SW 1271 (cell line): ENCODE measurements at places on chromosomes 7 and 10.

DNA sequence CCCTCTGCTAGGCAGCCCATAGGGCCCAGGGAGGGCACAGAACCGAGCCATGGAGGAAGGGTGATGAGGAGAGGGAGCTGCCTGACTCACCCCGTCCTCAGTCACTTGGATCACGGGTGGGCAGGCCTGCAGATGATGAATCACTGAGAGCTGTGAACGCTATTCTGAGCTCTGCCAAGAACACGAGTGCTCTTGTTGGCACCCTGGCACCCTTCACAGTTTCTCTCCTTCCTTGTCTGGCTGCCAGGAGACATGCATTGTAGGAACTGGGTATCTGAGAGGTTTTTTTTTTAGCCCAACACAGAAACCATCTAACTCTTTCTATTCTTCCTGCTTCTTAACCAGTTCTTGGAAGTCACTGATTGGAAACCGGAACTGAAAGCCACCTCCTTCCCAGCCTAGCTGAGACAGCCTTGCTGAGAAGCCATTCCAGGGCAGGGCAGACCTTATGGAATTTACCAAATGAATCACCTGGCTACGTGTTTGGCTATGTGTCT is 82.1 kb downstream of the SLC37A3 start:
- no peak for DNase-seq

DNA sequence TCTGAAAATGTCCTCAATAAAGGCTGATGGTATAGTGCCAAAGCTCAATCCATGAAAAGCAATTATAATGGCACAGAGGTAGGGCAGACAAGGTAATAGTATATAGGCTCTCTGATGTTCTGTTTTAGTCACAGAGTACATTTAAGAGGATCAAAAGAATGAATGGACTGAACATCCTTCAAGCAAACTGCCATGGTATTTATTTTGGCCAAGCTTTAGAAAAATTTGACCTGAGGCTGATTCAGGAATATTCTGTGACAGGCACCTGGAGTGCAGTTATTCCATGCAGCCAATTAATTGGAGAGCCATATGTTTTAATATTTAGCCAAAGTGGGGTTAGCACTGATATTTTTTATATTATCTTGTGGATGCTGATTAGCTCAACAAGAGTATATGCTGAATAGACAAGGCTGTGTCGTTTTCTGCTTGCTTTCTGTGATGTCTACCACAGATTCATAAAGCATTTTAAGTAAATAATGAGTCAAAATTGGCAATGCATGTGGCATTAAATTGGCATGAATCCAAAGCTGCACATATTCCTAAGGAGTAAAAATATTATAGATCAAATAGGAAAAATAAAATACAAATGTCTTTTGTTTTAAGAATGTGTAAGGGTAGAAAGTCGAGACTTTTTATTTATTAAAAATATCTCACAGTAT is 177.4 kb downstream of the PCLO start:
- DNase-seq = no peak

- no peak for DNase-seq
Measured at GRCh38 chr7:148863324-148863723, 20.8 kb downstream of the EZH2 start.

DNA sequence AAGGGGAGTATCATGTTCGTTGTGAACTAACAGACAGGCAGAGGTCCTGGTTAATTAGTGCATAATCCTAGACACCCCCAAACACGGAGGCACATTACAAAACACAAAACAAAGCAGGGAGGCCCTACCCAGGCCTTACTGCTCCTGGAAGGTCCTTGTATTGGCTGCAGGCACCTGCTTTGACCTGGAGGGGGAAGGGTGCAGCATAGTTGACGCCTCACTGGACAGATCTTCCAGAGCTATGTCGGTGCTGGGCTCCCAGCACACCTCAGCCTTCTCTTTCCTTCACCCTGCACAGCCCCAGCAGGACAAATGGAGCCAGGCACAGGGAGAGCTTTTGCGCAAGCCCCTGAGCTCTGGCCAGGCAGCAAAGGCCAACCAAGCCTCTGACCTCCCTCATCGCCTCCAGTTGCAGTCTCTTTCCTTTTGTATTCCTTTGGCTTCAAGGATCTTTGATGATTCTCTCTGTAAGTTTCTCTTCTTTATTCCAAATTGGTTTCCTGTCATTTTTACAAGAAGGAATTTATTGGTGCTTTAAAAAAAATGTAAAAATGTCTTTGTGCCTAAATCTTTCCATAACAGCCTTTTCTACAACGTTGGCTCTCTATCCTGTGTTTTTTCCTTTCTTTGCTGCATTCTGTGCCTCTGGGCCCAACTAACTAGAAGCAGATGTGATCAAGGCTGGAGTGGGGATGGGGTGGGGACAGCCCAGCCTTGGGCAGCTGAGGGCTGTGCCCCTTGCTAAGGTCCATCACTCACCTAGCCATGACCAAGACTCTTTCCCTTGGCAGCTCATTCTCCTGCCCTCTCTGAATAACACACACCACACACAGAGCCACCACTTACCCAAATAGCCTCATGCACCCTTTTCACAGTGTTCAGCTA is 317.1 kb upstream of the NPVF start:
- DNase-seq = no peak

DNA sequence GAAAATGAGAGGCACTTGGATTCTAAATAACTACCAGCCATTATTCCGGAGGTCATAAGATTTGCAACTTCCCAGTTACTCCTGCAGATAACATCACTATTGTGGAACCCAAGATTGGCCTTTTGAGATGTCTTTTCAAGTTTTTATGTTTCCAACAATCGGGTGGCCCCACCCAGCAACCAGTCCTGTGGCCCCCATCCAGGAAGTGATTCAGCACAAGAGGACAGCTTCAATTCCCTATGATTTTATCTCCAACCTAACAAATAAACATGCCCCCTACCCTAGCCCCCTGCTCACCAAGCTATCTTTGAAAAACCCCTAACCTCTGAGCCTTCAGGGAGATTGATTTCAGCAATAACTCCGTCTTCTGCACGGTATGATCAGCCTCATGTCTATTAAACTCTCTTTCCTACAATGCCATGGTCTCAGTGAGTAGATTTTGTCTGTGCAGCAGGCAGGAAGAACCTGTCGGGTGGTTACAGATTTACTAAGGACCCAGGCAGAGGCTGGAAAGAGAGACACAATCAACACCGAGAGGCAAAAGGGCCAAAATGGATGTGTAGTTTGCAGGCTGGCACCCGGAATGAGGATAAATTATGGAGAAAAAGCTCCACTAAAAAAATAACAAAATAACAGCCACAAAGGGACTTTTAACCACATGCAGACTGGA is 83.9 kb upstream of the UNC5B start:
- no peak for DNase-seq

- peak; percentile 97 for DNase-seq
Measured at GRCh38 chr7:98418636-98419315, 17.9 kb upstream of the BAIAP2L1 start.

DNA sequence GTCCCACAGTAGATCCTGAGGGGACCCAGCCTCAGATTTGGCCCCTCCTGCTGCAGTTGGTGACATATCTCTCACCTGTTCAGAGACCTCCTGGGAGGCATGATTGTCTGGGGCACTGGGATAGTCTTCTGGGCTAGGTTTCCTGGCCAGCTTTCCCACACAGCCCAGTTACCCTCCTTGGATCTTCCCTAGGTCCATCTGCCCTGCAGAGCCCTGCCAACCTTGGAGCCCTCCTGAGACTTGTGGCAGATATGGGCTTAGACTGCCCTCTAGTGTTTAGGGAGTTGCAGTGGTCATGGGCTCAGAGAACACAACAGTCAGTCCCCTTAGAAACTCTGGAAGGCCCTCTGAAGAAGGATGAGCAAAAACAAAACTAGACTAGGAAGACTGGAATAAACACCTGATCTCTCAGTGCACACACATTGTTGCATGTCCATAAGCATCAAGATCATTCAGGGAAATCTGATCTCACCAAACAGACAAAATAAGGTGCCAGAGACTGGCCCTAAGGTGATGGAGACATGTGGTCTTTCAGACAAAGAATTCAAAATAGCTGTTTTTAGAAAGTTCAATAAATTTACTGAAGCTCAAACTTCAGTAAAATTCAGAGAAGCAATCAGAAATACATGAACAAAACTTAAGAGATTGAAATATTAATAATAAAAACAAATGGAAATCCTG is 324.6 kb downstream of the ATRNL1 start:
- DNase-seq = peak; percentile 11

- DNase-seq = no peak
Measured at GRCh38 chr10:112279433-112279832, 3.8 kb upstream of the TECTB start.
